ENCODE measurements at places on chromosomes 2 and 18. TPM values are rescaled to one million over a fixed set of nuclear protein-coding genes. Genes with fewer than 3 reads are reported as not detected.

DNA sequence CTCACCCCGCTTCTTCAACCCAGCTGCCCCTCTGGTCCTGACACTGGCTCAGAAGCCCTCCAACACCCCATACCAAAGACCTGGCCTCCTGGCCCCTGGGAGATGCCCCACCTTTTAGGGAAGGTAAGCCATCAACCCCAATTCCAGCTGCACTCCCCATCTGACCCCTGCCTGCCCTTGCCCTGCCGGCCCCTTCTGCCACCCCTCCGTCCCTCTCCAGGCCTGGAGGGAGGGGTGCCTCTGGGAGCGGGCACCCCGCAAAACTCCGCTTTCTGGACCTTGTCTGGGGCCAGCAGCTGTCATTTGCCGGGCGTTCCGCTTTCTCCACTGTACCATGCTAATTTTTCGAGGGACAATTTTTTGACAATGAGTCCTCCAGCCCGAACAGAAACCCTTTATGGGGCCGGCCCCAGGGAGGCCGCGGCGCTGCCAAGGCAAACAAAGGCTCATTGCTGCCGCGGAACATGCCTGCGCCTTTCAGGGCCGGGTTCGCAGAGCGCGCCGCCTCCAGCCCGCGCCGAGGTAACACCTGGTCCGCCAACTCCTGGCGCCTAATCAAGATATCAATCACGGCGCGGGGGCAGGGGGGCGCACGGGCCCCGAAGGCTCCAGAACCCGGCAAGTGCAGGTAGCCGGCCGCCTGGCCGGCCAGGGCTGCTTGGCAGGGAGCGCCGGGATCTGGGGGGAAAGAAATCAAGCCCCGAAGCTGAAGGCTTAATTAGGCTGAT, 96.0 kb downstream of the INHBB start:
- no peak for DNase-seq

DNA sequence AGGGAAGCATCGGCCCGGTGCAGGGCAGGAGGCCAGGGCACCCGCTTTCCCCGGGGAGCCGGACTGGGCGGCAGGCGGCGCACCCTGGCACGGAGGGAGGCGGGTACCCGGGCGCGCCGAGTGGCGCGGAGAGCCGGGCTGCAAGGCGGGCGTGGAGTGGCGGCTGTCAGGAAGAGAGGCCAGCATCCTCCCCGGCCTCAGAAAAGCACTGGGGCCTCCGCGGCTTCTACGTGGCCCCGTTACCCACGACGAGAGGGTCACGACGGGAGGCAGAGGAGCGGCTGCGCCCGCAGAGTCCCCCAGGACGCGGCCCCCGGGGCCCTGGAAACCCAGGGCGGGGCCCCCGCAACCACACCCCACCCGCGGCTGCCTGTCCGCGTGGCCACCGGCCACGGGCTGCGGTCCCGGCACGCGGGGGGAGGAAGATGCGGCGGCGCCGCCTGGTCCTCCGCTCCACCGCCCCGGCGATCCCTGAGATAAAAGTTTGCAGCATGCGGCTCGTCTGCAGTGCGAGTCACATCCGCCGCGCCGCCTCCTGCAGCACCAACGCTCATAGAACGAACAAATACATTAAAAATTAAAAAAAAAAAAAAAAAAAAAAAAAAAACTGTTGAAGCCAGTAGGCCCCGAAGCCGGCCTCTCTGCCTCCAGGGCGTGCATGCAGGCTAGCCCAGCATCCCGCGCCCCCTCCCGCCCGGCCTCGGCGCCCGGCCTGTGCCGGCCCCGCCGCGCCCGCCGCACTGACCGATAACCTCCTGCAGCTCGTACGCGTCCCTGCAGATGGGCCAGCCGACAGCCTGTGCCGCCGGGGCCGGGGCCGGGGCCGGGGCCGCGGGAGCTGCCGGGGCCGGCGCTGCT, 683 bp downstream of the STK39 start:
- DNase-seq = no peak

DNA sequence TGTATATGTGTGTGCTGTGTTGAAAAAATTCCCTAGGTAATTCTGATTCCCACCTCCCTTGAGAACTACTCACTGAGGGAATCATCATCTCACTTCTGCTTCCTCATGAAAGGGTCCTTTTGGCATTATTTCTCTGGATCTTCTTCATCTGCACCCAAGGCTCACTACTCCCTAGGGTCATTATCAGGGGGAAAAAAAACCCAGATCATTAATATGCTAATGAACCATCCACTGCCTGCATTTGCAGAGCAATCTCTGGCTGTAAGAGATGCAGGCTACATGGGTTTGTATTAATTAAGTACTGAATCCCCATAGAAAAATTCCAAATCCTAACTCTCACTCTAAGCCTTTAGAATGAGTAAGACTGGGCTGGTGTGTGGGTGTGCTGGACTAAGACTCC, 68.0 kb upstream of the IGFBP5 start:
- no peak for DNase-seq

- no peak for DNase-seq
Measured at GRCh38 chr2:64489081-64489751, 34.9 kb upstream of the AFTPH start.

The CPO gene
- 0.53 TPM for total RNA-seq
